ENCODE measurements at places on chromosomes 1 and 21.

DNA sequence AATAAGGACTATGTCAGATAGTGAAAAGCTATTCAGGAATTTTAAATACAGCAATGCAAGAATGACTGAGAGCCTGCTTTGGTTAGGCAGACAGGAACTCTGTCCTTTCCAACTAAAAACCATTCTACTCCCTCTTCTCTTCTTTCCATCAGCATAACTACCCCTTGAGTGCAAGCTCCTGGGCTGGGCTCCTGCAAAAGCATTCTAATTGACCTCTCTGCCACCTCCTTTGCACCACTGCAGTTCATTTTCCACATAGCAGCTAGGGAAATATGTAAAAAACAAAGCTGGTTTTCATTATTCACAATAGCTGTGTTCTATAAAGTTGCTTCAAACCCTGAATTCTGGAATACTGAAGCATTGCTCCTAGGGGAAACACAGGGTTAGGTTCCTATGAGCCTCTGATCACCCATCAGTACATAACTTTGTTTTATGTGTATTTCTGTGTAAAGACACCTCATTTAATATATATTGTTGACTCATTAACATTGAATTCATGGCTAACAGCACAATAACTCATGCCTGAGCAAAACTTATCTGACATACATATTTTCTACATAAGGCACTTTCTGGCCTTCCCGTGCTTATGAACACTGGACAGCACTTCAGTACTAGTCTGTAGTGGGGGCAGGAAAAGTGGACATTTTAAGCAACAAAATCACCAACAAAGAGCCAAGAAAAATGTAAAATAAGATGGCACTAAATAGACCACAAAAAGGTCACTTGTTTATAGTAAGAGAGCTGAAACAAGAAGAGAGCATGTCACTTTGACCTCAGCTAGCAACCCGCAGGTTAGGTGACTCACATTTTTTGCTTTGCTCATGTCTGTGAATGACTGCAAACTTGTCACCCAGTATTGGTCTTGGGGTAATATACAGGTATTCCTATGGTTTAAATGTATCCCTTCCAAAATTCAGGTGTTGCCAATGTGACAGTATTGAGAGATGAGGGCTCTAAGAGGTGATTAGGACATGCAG lies 57.9 kb upstream of the IRF2BP2 start:
- no peak for DNase-seq

GRCh38 chr1:17080880-17081279 lies 27.0 kb upstream of the SDHB start:
- DNase-seq, result no peak

- no peak for DNase-seq
Observed at GRCh38 chr1:91817211-91817905, 68.6 kb downstream of the TGFBR3 start.

DNA sequence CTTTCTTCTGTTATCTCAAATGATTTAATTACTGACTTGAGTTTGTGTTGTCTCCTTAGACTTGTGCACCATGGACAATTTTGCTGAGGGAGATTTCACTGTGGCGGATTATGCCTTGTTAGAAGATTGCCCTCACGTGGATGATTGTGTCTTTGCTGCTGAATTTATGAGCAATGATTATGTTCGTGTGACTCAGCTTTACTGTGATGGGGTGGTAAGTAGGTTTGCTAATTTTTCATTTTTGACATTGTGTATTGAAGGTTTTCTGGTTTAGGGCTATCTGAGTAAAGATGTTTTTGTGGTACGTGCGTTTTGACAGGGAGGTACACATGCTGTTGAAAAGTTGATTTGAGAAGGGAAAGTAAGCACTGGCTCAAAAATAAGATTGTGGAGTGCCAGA lies 14.1 kb downstream of the TTC3 start:
- no peak for DNase-seq

GRCh38 chr1:3266870-3267549 lies 187.5 kb upstream of the ARHGEF16 start:
- no peak for DNase-seq

DNA sequence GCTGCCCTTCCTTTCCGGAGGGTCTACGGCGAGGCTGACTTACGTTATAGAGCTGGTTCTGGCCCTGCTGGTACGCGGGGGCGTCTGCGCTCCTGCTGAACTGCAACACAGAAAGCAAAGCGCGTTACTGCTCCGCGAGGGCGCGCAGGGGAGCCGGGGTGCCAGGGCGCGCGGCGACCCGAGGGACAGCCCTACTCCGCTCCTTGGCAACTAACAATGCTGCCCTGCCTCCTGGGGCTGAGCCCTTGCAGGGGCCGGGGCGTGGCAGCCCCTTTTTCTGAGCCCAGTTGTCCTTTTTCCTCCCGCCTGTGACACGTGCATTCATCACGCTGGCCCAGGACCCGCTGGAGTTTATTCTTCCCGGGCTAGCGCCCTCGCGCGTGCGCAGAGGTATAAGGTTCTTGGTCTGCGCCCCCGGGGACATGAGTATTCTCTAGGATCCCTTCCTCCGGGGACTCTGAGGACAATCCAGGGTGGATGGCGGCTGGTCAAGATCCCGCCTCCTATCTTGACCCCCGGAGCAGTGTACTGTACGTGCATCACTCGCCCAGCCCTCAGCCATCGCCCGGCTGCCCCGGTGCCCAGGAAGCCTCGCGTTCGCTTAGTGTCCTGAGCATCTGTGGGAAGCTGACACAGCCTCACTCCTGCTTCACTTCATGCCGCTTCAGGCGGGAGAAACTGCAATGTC lies 78.9 kb downstream of the CD247 start:
- peak; percentile 49 for DNase-seq

DNA sequence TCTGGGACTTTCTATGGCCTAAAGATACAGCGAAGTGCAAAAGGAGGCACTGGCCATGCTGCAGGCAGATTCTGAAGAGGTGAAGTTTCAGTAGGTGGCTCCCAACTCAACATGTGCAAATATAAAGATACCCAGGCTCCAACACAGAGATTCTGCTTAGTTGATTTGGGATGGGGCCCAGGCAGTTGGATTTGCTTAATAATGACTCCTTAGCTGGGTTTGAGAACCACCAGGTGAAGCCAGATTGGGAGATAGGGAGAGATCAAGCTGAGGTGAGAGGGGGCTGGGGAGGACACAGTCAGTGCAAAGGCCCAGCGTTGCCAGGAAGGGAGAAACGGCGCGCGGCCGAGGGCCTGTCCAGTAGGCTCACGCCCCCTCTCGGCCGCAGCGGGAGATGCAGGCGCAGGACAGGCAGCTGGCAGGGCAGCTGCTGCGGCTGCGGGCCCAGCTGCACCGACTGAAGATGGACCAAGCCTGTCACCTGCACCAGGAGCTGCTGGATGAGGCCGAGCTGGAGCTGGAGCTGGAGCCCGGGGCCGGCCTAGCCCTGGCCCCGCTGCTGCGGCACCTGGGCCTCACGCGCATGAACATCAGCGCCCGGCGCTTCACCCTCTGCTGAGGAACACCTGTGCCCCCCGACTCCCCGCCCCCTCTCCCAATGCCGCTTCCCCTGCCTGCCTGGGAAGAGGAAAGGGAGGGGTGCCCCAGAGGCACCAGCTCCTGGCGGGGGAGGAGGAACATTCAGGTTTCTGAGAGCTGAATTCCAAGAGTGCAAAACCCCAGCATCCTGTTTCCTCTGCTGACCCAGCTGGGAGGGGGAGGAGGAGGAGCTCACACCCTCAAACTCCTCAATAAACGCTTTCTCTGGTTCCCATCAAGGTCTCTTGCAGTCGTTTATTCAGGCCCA lies 1.2 kb downstream of the FAM167B start:
- no peak for DNase-seq

DNA sequence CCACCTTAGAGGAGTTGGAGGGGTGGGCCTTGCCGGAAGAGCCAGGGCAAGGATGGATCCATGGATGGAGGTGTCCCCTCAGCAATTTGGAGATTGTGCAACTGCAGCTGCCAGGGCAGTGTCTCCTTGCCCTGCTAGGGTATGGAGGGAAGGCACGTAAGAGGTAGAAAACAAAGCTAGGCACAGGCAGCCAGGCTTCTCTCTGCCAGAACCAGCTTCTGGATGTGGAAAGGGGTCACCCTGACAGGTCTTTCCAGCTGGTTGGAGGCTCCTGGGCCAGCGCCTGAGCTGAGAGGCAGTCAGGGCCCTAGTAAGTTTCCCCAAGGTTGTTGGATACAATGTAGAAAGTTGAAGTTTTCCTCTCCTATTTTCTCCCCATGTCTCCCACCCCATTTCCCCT lies 15.2 kb upstream of the SLC25A34 start:
- no peak for DNase-seq

DNA sequence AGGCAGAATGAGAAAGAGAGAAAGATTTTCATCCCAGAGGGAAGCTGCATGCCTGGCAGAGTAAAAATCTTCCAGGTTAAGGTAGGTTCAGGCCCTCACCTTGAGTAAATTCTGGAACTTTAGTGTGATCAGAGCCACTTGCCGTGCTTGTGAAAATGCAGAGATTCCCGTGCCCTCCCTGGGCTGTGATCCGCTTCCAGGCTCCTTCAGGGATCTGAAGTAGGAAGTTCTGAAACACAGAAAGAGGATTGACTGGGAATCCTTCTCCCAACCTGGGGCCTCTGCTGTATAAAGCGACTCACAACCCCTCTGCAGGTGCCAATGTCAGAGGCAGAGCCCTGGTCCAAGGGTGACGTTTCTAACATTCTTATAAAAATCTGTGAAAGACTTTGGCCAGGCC lies 26.6 kb downstream of the NUAK2 start:
- no peak for DNase-seq

DNA sequence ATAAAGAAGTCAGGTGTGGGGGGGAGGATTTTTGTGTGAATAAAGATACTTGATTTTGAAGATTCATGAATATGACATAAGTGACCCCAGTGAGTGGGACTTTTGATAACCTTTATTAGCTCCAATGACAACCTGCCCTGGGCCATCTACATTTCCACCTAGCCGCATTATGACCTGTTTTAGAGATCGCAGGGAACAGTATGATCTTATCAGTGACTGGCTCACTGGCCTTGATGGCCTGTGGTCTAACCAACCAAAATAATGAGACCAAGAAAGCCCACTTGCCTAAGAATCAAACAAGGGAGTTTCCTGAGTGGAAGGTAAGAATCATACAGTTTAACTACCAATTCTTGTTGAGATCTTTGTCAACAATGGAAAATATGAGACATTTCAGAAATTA lies 1.8 kb downstream of the ELAPOR1 start:
- DNase-seq, result no peak

DNA sequence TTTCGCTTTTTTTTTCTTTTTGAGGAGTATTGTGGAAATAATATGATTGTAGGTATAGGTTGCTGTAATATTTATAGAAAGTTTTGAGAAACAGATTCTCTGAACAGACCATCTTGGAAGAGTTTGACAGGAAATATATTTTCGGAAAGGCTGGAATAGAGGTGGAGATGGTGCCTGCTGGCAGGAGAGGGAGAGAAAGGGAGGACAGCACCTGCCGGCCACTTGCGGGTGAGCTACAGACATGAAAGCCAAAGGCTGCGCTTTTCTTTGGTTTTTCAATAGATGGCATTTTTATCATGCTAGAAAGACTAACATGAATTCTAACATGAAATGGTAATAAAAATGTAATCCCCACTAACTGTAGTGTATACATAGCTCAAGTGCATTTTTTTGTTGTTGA lies 82.1 kb downstream of the CAMTA1 start:
- no peak for DNase-seq

DNA sequence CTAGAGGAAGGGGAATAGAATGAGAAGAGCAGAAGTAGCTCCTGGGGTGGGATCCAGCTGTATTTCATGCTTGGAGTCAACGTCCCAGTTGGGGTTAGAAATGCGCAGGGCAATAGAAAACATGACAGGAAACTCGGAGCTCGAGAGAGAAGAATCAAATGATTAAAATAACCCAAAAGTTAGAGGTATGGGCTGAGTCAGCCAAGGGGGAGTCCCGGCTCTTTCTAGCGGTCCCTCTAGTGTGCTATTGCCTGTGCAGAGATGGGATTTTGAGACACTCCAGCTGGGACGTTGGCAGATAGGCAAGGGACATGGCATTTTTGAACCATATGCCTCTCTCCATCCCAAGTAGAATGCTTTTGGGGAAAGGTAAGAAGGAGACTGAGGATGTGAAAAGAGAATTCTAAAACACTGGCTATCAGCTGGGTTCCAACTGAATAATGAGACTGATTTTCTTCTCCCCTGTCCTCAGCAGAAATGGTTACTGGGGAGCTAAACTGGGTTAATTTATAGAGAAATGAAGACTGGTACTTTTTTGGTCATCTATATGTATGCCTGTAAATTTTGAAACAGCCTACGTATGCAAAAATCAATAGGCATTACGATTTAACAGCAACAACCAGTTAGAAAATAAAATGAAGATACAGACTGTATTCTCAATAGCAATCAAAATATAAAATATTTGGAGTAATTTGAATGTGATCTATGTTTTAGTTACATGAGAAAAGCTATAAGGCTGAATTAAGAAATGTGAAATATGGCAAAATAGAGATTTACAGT lies 7.0 kb upstream of the VPS26C start:
- DNase-seq, result no peak

DNA sequence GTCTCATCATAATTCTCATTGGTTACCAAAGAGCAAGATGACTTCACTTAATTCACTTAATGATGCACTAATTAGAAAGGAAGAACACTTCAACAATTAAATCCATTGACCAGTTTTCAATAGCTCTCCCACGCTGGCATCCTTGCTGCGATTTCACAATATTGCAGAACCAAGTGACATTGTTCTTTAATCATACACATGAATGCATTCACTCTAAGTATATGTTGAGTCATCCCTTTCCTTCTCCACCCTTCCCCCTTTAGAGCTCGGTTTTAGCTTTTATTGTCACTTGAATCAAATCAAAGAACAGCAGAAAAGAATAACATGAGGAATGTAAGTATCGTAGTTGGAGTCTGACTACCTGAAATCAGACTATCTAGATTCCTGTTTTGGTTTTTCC lies 233.6 kb upstream of the FMN2 start:
- DNase-seq, result no peak

GRCh38 chr1:205354259-205355074 lies 2.3 kb downstream of the KLHDC8A start:
- no peak for DNase-seq

GRCh38 chr1:42372796-42373195 lies 7.8 kb upstream of the RIMKLA start:
- no peak for DNase-seq

DNA sequence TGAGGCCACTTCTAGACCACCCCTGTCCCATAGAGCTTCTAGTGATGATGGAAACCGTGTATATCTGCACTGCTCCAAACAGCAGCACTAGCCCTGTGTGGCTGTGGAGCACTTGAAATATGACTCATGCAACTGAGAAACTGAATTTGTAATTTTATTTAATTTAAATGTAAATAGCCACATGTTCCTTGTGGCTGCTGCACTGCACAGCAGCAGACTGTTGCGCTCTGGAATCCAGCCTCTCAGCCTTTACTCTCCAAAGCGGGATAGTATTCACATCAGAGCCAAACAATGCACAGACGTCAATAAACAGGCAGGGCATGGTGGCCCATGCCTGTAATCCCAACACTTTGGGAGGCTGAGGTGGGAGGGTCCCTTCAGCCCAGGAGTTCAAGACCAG lies 12.0 kb downstream of the CAPN2 start:
- DNase-seq, result no peak

- no peak for DNase-seq
Observed at GRCh38 chr1:179151908-179152682, 70.2 kb downstream of the TOR3A start.

- DNase-seq, result no peak
Observed at GRCh38 chr1:161803181-161803580, 37.1 kb downstream of the ATF6 start.
